ENCODE measurements at places on chromosomes 6 and 20.
A peak's percentile ranks its signal among the peaks of the same experiment; 100 is the strongest.

GRCh38 chr6:110404607-110405006 is 10.8 kb downstream of the DDO start:
- DNase-seq: no peak

DNA sequence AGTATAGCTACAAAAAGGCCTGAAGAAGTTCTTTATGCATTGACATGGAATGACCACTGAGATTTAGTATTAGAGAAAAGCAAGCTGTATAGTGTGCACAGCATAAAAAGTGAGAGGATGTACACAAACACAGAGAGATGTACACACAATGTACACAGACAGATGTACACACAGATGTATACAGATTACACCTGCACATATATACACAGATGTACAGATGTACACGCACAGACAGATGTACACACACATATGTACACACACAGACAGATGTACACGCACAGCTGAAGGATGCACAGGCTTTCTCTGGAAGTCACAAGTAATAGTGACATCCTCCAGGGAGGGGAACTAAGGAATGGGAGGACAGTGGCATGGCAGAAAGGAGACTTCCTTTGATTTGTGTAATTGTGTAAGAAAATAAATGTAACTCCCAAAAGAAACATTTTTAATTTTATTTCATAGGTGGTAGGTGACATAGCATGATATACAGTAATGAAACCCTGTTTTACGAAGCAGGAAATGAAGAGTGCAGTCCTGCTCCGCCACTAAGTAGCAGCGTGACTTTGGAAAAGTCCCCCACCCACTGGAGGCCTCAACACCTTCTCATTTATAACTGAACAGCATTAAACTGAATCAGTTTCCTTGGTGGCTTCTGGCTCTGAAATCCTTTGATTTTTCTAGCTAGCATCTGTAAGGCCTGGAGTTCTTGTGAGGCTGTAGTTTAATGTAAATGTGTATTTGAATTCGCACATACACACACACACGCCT is 14.1 kb downstream of the NFATC2 start:
- no peak for DNase-seq

- no peak for DNase-seq
Observed at GRCh38 chr6:145036848-145037567, 698.3 kb downstream of the EPM2A start.

DNA sequence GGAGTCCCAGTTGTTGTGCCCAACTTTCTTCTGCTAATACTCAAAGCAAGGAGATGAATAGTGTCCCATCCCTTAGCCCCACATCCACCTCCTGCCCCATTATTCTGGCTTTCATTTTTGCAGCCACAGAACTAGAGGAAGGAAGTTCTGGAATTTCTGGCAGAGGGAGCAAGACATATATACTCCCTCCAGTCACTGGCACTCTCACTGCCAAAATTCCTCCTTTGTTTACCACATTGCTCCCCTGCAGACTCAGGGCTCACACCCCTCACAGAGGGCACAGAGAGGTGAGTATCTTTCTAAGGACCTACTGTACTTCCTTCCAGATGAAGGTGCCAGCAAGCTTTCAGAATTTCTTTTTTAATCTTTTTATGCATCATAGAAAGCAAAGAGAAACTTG is 168.0 kb upstream of the ID4 start:
- peak; percentile 25 for DNase-seq

DNA sequence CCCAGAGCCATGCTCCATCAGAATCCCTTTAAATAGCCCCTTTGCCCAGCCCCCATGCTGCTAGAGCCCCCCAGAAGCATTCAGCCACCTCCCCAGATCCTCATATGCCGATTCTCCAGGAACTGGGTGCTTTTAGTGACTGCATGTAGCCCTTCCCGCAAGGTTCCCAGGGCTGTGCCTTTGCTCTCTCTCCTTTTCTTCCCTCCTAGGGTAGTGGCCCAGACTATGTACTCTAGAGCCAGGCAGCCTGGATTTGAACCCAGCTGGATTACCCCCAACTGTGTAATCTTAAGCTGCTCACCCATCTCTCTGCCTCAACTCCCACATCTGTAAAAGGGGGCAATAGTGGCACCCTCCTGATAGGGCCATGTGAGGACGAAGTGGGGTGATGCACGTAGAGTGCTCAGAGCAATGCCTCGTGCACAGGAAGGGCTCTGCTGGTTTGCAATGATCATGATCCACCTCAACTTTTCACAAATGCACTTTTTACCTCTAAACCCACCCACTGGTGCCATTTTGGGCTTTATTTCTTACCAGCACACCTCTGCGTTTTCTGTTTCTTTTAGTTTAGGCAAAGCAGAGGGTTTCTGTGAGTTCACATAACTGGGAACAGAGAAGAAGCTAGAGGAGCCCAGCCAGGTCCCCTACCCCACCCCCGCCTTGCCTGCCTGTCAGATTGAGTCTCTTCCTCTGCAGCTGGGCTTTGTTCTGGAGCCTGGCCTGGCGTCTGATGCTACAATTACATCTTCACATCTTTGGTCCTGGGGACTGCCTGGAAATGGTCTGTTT is 396.5 kb downstream of the RNGTT start:
- DNase-seq: no peak

GRCh38 chr20:1893721-1894470 is 1.3 kb upstream of the SIRPA start:
- DNase-seq: no peak

GRCh38 chr6:113562248-113562647 is 294.9 kb upstream of the MARCKS start:
- DNase-seq: no peak

GRCh38 chr6:129604321-129604720 is 105.7 kb downstream of the ARHGAP18 start:
- DNase-seq: no peak

DNA sequence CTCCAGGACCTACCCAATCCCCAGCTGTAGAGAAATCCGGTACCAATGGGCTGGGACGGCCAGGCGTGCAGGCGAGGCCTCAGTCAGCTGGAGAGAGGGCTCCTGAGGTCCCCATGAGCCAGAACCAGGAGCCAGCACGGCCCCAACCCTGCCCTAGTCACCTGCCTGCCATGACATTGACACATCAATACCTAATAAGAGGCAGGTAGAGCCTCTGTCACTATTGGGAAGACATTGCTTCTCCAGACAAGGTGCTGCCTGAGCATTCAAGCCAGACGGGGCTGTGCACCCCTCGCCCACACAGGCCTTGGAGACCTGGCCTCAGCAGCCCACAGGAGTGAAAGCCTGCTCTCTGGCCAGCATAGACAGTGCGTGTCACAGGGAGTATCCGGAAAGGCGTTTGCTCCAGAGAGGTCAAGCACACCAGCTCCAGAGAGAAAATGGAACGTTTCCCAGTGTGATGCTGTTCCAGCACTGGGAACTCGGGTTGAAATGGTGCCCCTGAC is 3.5 kb downstream of the DLL1 start:
- DNase-seq: no peak

- no peak for DNase-seq
Observed at GRCh38 chr6:163925839-163926238, 511.3 kb downstream of the QKI start.

DNA sequence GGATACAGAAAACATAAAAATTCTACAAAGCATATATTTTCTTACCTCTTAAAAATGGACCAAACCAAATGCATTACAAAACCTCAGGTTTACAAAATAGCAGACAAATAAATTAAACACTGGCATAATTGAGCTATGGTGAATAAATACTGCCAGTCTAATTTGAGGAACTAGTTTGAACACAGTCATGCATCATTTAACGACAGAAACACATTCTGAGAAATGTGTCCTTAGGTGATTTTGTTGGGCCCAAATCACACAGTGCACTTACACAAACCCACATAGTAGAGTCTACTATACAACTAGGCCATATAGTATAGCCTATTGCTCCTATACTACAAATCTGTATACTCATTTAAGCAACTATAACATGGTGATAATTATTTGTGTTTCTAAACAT is 215.6 kb downstream of the FOXC1 start:
- DNase-seq: no peak

- DNase-seq: no peak
Observed at GRCh38 chr20:60486315-60486714, 528.1 kb downstream of the CDH26 start.

DNA sequence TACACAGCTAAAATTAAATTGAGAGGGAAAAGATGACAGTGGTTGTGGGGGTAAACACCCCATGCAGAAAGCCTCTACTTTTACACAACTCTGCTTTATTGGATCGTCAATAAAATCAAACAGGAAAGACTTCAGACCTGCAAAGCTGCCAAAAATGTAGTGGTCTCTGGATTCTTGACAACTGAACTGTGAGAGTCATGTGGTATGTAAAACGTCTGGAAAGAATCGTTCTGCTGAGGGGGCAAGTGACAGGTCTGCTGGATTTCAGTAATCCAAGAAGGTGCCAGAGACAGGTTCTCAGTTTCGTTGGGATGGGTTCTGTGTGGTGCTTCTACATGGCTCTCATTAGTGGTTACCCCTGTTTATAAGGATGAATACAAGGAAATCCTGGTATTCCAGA is 63.3 kb downstream of the TSPYL4 start:
- no peak for DNase-seq

- peak; percentile 58 for DNase-seq
Observed at GRCh38 chr6:160750276-160750689, 48.2 kb downstream of the PLG start.

- no peak for DNase-seq
Observed at GRCh38 chr6:160263196-160263939, 4.7 kb upstream of the SLC22A2 start.

- no peak for DNase-seq
Observed at GRCh38 chr6:100230115-100230952, 234.4 kb downstream of the SIM1 start.

DNA sequence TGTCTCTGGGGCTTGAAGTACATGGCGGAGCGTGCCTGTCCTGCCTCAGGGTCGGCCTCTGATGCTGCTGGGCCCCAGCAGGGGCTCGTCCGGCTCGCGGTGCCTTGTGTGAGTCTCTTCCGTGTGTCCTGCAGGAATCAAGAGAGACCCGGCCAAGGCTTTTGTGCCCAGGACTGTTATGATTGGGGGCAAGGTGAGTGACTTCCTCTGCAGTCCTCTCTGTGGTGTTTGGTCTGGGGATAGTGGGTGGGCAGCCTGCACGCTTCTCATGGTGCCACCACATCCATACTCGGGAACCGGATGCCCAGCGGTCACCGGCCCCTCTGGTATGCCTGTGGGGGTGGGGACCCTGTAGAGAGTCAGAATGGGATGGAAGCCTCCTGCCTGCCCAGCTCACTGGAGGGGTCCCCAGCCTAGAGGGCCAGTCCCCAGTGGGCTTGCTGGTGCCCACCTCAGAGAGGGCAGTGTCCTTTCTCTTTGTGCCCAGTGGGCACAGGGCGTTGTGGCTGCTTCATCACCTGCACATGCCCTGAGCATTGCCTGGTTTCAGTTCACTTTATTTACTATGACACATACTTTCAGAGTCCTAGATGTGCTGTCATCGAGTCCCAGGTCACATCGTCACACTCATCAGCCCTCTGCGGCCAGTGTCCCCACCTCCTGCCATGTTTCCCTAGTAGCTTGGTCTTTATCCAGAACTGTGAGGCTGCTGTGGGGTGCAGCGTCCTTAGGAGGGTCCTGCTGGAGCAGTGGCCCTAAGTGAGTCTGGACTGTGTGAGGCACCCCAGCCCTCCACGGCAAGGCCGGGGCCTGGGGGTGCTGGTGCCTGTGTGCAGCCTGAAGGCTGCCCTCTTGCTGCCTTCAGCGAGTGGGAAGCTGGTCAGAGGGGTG is 40.7 kb downstream of the PYGB start:
- no peak for DNase-seq

- DNase-seq: no peak
Observed at GRCh38 chr6:127131275-127131674, 12.8 kb downstream of the RSPO3 start.

GRCh38 chr6:110322874-110323242 is 35.3 kb downstream of the METTL24 start:
- DNase-seq: no peak

DNA sequence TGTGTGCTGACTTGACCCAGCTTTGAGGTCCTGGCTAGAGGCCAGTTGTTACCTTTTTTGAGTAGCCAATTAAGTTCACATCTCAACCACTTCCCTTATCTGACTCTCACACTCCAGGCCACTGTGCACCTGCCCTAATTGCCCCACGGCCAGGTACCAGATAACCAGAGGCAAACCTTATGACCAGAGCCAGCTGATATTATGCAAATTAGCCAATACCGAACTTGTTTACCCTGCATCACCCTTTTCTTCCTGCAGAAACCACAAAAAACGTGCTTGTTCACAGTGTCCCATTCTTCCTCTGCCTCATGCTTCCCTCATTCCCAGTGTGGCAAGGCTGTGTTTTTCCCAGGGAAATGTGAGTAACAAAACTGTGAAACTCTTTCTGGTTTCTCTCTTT is 89.3 kb downstream of the HTR1B start:
- DNase-seq: no peak

- DNase-seq: no peak
Observed at GRCh38 chr6:106849676-106850332, 124.7 kb downstream of the CD24 start.

DNA sequence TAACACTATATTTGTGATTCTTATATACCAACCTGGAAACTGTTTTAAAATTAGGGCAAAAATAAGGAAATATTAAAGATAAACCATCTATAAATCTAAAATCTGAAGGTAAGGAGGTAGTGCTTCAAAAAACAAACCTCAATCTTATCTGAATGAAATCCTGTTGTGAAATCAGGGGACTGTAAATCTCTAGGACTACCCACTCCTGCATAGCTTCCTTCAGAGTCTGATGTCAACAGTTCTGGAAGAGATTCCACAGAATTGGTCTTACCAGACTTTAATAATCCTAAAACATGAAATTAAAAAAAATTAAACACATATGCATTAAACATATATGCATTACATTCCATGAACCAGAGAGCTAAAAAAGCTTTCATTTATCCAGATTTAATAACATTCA is 51.4 kb downstream of the IBTK start:
- DNase-seq: no peak

DNA sequence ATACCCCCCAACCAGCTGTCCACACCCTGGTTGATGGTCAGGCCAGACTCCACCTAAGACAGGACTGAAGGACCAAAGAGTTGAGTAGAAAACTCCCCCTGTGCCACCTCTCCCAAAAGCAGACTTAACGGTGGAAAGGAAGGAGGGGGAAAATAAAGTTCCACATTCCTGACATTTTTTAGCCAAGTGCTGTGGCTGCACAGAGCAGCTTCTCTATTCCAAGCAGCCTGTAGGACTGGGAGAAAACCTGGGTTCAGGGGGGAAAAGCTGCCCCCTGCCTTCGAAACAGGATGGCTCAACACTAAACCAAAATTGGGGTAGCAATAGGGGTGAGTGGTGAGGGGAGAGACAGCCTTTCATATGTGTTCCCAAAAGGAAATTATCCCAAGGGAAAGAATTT is 3.6 kb downstream of the TRAM2 start:
- DNase-seq: peak; percentile 29
